ENCODE measurements at places on chromosomes 5 and 9. TPM values are rescaled to one million over a fixed set of nuclear protein-coding genes. Genes with fewer than 3 reads are reported as not detected.

The STK32A gene
- 0.27 TPM for polyA plus RNA-seq

The C9orf50 gene
- polyA plus RNA-seq, result 0.27 TPM

The IFNA13 gene
- not detected for polyA plus RNA-seq

The PROB1 gene
- polyA plus RNA-seq, result 1.0 TPM

The FOXD4 gene
- 0.15 TPM for polyA plus RNA-seq

The CNTLN gene
- not detected for polyA plus RNA-seq

The CDH9 gene
- polyA plus RNA-seq, result 0.39 TPM

The TNFAIP8 gene
- 11.6 TPM for polyA plus RNA-seq

The PALM2AKAP2 gene
- not detected for polyA plus RNA-seq

The FST gene
- polyA plus RNA-seq, result 0.54 TPM

The TMEM174 gene
- not detected for polyA plus RNA-seq

The NEUROG1 gene
- polyA plus RNA-seq, result not detected

The CYSRT1 gene
- polyA plus RNA-seq, result 0.89 TPM

The PCDHB9 gene
- 0.44 TPM for polyA plus RNA-seq

The PPP3R2 gene
- not detected for polyA plus RNA-seq

The KIF4B gene
- polyA plus RNA-seq, result not detected

The DRD1 gene
- 0.07 TPM for polyA plus RNA-seq

The PDE6A gene
- not detected for polyA plus RNA-seq

The RNF208 gene
- polyA plus RNA-seq, result 7.2 TPM

The PCDHB14 gene
- polyA plus RNA-seq, result 1.5 TPM

The IL5 gene
- 0.43 TPM for polyA plus RNA-seq

The TMCO6 gene
- polyA plus RNA-seq, result 21.3 TPM

The CCDC69 gene
- polyA plus RNA-seq, result 22.4 TPM

The FGFR4 gene
- 7.6 TPM for polyA plus RNA-seq

The SPATA9 gene
- 0.24 TPM for polyA plus RNA-seq

The ACOT12 gene
- not detected for polyA plus RNA-seq

The TAF1L gene
- polyA plus RNA-seq, result not detected

The GRIN1 gene
- polyA plus RNA-seq, result 0.79 TPM

The FTMT gene
- polyA plus RNA-seq, result not detected

The MAMDC4 gene
- polyA plus RNA-seq, result 1,156 TPM

The MYMK gene
- polyA plus RNA-seq, result not detected

The MRPL22 gene
- 60.9 TPM for polyA plus RNA-seq

The TICAM2 gene
- polyA plus RNA-seq, result 1.4 TPM

The RNF44 gene
- 56.9 TPM for polyA plus RNA-seq

The PCDHGA7 gene
- polyA plus RNA-seq, result 0.30 TPM

The C7 gene
- polyA plus RNA-seq, result 111 TPM

The OLFML2A gene
- polyA plus RNA-seq, result 0.22 TPM

The SPEF2 gene
- polyA plus RNA-seq, result under 0.01 TPM

The PDZD2 gene
- 1.4 TPM for polyA plus RNA-seq

The SV2C gene
- polyA plus RNA-seq, result 1.6 TPM

The SLC6A7 gene
- polyA plus RNA-seq, result 1.8 TPM

The IFNK gene
- 0.07 TPM for polyA plus RNA-seq

The RABEPK gene
- polyA plus RNA-seq, result 10.5 TPM

The IFNA5 gene
- not detected for polyA plus RNA-seq

The UGT3A2 gene
- polyA plus RNA-seq, result 0.42 TPM

The PCDHGA12 gene
- not detected for polyA plus RNA-seq

The PFN3 gene
- polyA plus RNA-seq, result not detected

The GDF9 gene
- polyA plus RNA-seq, result 0.32 TPM

The BARX1 gene
- not detected for polyA plus RNA-seq

The TMOD1 gene
- 1.8 TPM for polyA plus RNA-seq
